ENCODE measurements at places on chromosomes 7 and 10.

- no peak for DNase-seq
Measured at GRCh38 chr10:32263300-32263699, 83.7 kb downstream of the EPC1 start.

DNA sequence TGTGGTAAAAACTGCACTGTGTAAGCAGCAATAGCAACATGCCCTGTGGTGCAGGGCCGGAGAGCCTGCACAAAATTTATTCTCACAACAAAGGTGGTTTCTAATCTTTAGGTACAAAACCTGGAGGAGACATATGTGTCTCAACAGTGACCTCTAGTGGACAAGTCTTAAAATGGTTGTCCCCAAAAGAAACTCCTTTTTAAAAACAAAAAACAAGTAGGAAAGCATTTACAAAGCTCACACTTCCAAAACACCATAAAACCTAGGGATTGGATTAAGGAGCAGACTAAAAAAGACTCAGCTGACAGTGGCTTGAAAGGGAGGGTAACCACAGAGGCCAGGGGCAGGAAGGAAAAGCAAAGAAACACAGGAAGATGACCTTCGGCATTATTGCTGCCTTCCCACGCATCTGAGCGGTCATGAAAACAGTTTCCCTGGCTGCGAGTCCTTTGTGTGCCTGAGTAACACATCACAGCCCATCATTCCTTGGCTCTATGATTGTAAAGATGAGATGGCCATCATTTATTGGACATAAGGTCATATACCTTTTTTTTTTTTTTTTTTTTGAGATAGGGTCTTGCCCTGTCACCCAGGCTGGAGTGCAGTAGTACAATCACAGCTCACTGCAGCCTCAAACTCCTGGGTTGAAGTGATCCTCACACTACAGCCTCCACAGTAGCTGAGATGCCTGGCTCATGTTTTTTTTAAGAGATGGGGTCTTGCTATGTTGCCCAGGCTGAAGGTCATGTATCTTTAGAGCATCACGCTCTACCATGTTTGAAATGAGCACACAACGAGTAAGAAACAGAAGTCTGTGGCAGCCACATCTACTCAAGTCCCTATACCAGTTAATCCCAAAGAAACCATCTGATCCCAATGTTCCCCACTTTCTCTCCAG, 39.5 kb downstream of the RSU1 start:
- peak; percentile 45 for DNase-seq

GRCh38 chr10:97791824-97792721, 20.3 kb upstream of the SFRP5 start:
- DNase-seq: peak; percentile 9

GRCh38 chr7:65967361-65968155, 14.5 kb downstream of the GUSB start:
- DNase-seq: no peak

DNA sequence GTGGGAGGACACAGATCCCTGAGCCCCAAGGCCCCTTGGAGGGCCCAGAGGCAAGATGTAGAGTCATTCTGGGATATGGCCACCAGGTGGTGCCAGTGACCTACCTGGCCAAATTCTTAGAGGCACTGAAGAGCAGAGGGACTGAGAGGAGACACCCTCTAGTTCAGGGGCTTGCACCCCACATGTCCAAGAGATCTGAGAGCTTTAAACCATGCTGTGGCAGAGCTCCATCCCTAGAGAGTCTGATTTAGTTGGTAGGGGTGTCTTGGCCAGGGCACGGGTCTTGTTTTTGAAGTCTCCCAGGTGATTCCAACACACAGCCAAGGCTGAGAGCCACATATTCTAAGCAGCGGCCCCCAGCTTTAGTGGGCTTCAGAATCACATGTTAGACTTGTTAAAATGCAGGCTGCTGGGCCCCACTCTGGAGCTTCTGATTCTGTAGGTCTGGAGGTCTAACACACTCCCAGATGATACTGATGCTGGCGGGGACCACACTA, 52.5 kb downstream of the PRF1 start:
- peak; percentile 39 for DNase-seq

GRCh38 chr7:1030444-1031070, 13.8 kb upstream of the GPR146 start:
- no peak for DNase-seq

DNA sequence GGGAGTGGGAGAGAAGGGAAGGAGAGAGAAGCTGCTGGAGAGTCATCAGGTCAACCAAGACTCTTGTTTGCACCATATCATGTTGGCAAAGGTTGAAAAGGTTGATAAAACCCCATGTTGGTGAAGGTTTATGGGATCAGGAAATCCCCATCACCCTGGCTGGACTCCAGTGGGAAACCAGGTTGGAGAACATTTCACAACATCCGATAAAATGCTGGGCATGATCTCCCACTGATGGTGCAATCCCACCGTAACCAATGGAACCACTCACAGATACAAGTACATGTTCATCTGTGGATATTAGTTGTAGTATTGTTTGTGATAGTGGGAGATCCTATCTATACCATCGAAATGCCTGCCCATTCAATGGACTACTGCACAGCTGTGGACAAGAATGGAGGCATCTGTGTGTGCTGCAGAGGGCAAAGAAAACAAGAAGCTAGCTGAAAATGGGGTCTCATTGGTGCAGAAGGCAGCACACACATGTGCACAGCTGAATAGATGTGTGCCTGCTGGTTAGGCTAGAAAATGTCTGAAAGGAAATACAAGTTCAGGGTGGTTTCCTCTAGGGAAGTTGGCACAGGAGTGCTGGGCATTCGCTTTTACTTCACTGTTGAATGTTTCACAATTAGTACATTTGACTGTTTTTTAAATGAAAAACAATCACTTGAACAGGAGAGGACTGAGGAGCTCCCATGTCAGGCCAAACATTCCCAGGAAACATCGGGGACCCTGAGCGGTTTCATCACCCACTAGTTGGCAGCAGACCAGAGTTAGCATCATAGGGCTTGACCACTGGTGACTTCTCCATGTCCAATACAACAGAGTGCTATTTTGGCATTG, 80.4 kb upstream of the MGMT start:
- no peak for DNase-seq

DNA sequence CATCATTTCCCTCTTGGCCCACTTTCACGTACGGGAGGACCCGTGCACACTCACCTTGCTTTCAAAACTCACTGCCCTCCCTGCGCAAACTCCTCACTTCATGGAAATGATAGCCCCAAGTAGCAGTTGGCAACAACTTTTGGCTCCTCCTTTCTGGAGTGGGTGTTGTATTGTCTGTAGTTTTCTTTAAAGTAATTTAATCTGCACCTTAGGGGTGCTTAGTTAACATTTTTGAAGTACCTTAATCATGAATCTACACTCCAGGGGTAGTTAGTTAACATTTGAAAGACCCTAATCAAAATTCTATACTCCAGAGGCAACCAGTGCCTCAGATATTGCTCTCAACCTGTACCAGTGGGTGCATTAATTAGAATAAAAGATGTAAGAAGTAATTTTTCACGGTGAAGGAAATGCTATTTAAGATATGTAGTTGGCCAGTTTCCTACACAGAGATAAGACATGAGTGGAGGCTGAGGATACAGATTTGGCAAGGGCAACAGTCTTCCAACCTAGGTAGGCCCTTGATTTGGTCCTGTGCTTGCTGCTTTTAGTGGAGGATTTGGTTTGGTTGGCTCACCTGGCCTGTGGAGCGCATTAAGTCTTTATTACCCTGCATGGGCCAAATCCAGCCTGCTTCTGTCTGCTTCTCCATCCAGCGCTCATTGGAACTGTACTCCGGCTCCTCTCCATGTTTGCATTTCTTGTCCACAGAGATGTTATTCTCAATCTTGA, 93.0 kb downstream of the EXOC4 start:
- DNase-seq: no peak

DNA sequence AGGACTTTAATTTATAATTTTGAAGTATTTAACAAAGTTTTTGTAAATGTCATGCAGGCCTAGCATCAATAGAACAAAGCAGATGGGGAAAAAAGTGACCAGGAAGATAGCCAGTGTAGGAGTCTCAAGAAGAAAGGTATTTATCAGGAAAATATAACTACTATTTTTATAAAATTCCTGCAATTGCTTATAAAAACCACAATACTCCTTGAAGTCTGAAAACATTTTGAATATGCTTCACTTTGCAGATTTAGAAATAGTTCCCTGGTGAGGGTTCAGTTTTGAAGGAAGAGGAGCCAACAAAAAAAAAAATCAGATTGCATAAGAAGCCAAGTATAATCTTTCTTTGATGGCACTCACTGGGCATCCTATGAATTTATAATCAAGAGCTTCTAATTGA, 34.1 kb downstream of the MTERF1 start:
- DNase-seq: no peak

All from fibroblast of the conjunctiva (primary cell).